ENCODE measurements at places on chromosomes 16 and 17.

GRCh38 chr16:82440336-82440735, 186.4 kb upstream of the CDH13 start:
- DNase-seq: no peak

- DNase-seq: no peak
Observed at GRCh38 chr17:27492470-27492869, 36.2 kb downstream of the KSR1 start.

DNA sequence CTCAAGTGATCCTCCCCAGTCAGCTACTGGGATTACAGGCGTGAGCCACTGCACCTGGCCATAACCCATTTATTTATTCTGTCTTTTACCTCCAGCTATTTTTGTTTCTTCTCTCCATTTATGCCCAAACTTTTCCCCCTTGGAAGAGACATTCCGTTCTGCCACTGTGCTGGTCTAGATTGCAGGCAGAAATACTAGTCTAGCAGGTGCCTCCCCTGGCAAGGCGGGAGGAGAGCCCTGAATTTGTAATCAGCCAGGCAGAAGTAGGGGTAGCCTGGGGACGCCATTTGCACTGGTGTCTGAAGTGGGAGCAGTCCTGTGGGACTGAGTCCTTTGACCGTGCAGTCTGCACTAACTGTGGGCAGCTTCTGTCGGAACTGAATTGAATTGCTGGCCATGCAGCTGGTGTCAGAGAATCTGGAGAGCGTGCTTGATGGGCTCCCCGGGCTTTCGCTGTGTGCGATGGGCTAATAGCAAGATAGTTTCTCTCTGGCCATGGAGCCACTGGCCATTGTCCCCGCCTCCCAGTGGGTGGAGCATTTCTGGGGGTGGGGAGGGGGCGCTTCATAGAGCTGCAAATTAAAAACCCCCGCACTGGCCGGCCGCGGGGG, 31.5 kb upstream of the LITAF start:
- DNase-seq: no peak

GRCh38 chr17:7029659-7030058, 6.2 kb upstream of the SLC16A13 start:
- no peak for DNase-seq

GRCh38 chr17:77454242-77455095, 313.7 kb downstream of the SEC14L1 start:
- no peak for DNase-seq

DNA sequence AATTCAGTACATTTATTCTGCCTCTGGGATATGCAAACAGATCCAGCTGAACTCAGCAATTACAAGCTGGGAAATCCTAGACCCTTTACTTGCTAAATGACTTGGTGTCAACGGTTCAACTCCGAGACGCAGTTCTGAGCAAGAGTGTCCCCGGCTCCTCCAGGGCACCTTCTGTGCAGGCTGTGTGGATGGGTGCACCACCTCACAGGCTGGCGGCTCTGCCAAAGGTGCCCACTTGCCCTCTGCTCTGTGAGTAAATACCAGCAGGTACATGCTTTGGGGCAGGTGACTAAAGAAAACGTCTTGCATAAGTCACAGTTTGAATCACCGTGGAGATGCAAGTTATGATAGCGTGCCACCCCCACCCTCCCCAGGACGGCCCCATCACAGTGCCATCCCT, 23.3 kb downstream of the MAP1LC3B start:
- no peak for DNase-seq

DNA sequence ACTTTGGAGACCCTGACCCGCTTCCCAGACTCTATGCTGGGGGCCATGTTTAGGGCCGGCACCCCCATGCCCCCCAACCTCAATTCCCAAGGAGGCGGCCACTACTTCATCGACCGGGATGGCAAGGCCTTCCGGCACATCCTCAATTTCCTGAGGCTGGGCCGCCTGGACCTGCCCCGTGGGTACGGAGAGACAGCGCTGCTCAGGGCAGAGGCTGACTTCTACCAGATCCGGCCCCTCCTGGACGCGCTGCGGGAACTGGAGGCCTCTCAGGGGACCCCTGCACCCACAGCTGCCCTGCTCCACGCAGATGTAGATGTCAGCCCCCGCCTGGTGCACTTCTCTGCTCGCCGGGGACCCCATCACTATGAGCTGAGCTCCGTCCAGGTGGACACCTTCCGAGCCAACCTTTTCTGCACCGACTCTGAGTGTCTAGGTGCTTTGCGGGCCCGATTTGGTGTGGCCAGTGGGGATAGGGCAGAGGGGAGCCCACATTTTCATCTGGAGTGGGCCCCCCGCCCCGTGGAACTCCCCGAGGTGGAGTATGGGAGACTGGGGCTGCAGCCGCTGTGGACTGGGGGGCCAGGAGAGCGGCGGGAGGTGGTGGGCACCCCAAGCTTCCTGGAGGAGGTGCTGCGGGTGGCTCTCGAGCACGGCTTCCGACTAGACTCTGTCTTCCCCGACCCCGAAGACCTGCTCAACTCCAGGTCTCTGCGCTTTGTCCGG, 1.1 kb downstream of the KCTD11 start:
- DNase-seq: no peak

GRCh38 chr16:52494145-52494544, 52.8 kb downstream of the TOX3 start:
- no peak for DNase-seq

DNA sequence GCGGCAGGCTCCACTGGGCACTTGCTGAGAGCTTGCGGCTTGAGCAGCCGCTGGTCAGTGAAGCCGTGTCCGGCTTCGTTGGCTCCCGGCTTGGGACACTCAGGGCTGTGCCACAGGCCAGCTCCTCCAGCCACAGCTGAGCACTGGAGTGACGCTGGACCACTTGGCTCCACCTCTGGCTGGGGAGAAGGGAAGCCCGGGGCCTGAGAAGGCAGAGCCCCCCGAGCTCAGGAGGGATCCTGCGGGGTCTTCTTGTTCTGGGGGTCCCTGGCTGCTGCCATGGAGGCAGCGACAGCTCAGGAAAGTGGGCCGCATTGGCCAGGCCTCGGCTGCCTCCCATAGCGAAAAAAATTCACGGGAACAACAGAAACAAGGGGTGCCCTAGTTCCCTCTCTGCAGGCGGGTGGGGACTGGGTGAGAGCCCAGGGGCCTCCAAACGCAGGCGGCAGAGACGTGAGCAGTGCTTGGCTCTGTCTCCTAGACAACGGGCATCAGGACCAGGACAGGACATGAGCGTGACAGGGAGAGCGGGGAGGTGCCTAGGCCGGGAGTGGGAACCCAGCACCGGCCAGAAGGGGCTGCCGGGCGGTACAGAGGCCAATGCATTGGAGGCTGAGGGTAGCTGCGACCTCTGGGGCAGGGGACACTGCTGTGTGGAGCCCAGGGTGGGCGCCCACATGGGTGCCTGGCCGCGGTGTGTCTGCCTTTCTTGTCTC, 37.7 kb downstream of the SLC7A5 start:
- no peak for DNase-seq
